Stimulated activated CD4-positive, alpha-beta T cell treated with anti-CD3 and anti-CD28 coated beads, Interleukin-4, amount 100 ng/mL, for 1 hour (primary cell): ENCODE measurements at places on chromosomes 7 and 10.

- DNase-seq: no peak
These were observed 110.0 kb downstream of the EMX2 start for GRCh38 chr10:117652228-117653169.

GRCh38 chr7:18565337-18565736 lies 69.8 kb downstream of the HDAC9 start:
- DNase-seq: no peak

DNA sequence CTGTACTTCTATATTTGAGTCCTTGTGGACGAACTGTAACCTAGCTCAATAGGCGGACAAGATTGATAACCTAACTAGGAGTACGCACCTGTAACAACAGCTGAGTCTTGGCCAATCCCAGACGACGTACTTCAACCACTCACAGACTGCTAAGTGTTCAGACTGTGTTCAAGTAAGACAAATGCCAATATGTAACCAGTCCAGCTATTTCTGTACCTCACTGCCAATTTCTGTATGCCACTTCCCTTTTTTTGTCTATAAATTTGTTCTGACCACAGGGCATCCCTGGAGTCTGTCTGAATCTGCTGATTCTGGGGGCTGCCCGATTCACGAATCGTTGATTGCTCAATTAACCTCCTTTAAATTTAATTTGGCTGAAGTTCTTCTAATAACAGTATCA lies 32.2 kb downstream of the HACD1 start:
- DNase-seq: no peak

- DNase-seq: no peak
These were observed 4.9 kb downstream of the PFKFB3 start for GRCh38 chr10:6207658-6208057.

DNA sequence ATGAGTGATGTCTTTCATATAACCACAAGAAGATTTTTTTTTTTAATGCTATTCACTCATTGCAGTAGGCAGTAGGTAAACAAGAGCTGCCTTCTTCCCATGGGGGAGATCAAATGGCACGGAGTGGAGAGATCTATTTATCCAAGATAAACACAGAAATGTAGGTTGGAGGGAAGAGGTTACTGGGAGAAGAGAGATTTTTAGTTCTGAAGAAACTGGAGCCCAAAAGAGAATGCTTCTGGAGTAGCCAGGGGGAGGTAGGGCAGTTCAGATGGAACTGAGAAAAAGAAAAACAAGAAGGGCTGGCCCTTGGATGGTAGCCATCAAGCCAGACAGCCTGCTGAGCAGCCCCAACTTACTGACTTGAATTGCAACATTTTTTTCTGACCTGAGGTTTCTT lies 270.1 kb upstream of the TPK1 start:
- no peak for DNase-seq

GRCh38 chr7:144404946-144405345 lies 1.5 kb upstream of the NOBOX start:
- no peak for DNase-seq

DNA sequence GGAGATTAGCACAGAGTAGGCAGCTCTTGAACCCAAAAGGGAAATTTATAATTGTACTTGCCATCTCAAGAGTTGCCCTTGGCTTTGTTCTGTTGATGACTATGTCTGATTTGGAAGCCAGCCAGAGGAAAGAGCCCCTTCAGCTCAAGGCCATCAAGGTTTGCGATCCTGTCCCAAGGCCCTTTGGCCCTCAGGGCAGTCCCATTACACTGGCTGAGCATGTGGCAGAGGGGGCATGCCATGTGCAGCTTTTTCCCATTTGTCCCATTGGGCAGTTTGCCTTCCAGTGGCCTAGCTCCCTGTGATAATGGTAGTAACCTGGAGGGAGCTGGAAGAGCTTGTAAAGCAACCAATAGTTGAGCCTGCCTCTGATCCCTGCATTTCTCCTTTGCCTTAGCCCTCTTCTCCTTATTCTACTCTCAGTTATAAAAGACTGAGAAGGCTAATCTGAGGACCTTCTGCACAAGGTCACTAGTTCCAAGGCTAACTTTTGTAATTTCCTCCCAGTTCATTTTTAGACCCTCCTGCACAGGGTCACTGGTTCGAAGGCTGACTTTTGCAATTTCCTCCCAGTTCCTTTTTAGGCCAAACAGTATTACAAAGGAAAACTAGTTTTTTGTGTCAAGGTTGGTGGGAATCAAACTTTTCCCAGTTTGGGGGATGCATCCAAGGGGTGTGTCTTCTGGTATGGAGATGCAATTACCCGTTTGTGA lies 31.0 kb upstream of the ARHGAP12 start:
- DNase-seq: no peak

DNA sequence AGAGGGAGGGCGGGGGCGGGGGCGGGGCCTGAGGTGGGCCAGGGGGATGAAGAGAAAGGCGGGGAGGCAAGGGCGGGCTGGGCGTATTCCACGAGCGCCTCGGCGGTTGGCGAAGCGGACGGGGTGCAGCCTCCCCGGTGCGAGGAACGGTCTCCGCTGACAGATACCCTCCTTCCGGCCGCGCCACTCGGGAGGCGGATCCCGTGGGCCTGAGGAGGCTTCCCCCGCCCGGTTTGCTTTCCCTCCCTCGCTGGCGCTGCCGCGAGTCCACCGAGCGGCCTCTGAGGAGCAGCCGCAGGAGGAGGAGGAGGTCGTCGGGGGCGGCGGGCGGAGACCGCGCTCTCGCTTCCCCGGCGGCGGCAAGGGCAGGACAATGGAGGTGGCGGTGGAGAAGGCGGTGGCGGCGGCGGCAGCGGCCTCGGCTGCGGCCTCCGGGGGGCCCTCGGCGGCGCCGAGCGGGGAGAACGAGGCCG lies at the start of gene TRIM24:
Gene TRIM24 (plus strand): TSS at position 84 of the 473 bp plus-strand sequence. CDS start 290 bp downstream, at position 374.
- DNase-seq: no peak

DNA sequence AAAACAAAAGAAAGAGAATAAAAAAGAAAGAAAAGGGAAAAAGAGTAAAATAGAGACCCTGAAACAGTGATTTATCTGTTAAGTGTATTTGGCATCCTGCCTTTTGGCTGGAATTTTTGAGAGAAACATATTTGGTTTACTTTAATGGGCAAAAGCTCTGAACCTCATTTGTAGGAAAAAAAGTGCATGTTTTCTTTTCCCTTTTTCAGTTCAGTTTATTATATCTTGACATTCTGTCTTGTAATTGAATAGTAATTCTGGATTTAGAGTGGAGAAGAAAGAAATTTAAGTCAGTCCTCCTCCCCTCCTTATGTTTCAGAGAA lies 69.5 kb downstream of the ARID5B start:
- no peak for DNase-seq

DNA sequence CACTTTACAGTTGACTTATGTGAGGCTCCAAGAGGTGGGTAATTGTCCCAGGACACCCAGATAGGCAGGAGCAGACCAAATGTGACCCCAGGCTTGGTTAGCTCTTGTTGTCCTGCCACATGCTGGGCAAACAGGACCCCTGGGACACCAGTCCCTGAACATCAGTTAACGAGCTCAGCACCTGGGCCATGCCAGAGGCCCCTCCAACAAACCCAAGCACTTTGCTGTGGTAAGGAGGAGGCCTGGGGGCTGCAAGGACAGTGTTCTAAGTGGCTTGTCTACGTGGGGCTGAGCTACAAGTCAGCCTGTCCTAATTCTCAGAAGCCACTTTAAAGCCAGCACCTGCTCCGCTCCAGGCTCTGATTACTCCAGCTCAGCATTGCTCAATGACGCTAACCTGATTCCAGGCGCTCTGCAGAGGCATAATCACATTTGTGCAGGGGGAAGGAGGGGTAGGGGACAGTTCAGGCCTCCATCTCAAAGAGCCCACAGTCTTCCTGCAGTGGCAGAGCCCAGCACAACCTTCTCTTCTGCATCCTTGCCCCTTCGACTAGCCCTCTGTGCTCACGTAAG lies 57.2 kb downstream of the DDC start:
- DNase-seq: no peak

GRCh38 chr7:127571741-127572505 lies 13.5 kb downstream of the GCC1 start:
- no peak for DNase-seq

GRCh38 chr7:101913851-101914250 lies 96.4 kb downstream of the CUX1 start:
- no peak for DNase-seq

DNA sequence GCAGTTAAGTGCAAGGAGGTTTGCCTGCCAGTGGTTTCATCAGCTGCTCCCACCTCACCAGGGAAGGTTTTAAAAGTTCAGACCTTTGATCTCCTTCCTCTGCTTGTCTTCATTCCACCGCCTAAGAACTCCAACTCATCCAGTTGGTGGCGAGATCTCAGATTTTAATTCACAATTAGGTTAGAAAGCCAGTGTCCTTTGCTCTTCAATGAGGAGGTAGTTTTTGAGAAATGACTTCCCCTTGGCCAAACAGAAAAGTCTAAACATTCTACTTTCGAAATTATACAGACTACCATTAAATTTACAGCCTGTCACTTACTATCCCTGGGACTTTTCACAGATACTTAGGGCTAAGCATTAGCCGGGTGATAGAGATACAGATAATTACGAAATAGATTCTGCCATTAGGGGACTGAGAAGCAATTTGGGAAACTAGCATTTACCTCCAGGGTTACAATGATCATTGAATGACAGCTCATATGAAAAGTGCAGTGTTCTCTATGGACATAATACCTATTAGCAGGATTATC lies 513.4 kb upstream of the GHITM start:
- no peak for DNase-seq

DNA sequence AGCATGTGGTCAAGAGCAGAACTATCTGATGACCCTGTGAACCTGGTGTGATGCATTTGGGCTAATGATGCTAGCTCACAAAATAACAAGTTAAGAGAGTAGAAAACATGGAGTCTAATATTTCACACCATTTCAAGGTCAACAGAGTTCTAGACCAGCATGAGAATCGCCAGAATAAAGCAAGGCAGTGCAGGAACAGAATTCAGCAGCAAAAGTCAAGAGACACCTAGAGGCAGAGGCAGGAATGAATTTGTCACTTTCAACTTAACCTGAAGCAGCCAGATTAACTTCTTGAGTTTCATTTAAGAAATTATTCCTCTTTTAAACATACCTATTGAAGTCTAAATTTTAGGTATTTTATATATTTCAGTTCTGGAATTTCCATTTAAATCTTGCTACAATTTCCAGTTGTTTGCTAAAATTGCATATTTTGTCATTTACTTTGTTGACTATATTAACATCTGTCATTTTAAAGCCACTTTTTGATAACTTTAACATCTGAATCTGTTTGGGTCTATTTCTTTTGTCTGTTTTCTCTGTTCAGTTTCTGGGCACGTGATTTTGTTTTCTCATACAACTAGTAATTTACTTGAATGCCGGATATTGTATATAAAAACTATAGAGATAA lies 44.2 kb upstream of the PRSS58 start:
- no peak for DNase-seq

DNA sequence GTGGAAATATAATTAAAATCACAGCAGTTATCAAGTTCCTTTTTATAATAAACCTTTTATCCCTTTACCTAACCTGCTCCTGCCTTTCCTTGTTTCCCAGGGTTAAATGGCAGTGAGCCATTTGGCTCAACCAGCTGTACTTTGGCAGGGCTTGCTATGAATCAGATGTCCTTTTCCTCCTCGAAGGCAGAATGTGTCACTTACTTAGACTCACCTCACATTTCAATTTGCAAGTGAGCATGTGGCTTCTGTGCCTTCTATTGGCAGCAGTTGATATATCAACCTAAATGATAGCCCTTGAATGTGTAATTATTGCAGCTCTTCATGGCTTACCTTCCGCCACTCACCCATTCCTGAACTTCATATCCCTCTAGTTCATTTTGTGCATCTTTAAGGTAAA lies 301.7 kb downstream of the CSTF2T start:
- DNase-seq: no peak

DNA sequence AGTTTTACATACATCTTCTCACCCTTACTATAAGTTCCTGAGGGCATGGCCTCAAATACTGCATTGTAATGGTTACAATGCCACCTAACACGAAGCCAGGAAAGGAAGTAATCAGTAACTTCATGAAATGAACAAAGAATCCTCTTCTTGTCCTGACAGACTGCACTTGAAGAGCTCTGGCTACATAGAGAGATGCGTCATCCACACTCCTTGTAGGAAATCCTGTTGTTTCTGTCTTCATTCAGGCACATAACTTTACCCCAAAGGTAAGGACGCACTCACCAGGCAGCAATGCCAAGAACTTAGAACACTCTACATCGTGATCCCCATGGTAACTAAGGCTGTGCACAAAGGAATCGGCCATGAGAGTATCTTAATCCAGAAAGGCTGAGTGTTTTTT lies 80.3 kb upstream of the ARID5B start:
- DNase-seq: no peak

- no peak for DNase-seq
These were observed 51.2 kb upstream of the STK17A start for GRCh38 chr7:43531700-43532099.

GRCh38 chr10:131978851-131979250 lies 2.9 kb downstream of the BNIP3 start:
- no peak for DNase-seq

DNA sequence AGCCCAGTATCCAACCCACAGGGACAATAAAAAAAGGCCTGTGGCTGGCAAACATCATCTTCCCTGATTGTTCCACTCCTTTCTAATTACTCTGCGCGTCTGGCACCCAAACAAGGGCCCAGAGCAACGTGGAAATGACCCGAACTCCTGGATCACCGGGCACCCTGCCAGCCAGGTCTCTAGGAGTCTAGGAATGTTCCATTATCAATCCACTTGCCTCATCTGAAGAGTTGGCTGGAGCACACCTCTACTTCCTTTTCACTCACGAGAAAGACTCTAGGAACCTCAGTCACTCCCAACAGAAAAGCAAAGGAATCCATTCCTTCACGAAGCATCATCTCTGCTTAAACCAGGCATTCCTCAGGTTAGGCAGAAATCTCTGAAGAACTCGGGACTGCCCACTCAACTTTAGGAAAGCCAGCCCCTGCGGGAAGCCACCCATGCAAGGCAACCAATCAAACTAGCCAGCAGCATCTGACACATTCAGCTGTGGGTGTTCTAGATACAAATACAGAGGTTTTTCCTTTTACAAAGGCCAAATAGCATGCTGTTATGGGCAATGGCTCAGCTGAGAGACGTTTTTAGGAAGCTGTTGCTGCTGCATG lies 37.7 kb downstream of the ATXN7L1 start:
- DNase-seq: no peak

DNA sequence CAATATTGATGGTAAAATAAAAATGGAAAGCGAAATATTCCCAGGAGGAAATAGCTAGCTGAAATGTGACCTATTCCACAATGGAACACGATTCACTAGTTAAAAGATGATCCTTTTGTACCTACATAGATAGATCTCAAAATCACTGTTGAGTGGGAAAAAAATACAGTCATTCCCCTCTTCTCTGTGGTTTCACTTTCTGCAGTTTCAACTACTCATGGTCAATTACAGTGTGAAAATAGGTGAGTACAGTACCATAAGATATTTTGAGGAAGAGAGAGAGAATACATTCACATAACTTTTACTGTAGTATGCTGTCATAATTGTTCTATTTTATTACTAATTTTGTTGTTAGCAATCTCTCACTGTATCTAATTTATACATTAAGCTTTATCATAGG lies 56.0 kb upstream of the COL13A1 start:
- no peak for DNase-seq

DNA sequence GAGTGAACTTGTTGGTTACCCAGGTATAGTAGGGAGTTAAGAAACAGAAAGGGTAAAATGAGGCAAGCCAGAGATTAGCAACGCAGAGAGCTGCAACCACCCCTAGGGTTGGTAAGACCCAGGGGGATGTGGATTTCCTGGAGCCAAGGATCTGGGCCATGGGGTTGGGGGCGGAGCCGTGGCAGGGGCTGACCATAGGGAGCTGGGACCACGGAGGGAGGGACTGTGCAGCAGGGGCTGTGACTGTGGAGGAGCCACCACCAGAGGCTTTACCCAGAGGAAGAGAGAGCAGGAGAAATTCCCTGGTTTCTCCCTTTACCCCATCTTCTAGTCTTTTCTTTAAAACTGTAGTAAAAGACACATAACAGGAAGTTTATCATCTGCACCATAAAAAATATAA lies 58.6 kb upstream of the BAIAP2L1 start:
- no peak for DNase-seq
